ENCODE measurements at places on chromosomes 5 and 9.

GRCh38 chr5:62790348-62790747 lies 211.7 kb downstream of the LRRC70 start:
- DNase-seq, result no peak

DNA sequence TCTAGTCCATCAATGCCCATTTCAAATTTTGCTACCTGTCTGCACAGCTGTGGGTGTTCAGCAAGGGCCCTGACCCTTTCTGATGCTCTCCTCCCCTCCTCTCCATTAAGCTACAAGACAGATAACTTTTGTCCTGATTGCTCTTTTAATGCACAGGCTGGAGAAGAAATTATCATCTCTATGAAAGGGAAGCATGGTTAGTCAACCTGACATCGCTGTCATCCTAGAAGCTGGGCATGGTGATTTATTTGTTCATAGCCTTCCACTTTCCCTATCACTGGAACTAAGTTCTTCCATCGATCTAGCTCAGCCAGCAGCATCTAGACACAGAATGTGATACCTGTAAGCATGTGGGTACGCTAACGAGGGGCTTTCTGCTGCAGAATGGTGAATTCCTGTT lies 50.1 kb downstream of the SLIT3 start:
- no peak for DNase-seq

DNA sequence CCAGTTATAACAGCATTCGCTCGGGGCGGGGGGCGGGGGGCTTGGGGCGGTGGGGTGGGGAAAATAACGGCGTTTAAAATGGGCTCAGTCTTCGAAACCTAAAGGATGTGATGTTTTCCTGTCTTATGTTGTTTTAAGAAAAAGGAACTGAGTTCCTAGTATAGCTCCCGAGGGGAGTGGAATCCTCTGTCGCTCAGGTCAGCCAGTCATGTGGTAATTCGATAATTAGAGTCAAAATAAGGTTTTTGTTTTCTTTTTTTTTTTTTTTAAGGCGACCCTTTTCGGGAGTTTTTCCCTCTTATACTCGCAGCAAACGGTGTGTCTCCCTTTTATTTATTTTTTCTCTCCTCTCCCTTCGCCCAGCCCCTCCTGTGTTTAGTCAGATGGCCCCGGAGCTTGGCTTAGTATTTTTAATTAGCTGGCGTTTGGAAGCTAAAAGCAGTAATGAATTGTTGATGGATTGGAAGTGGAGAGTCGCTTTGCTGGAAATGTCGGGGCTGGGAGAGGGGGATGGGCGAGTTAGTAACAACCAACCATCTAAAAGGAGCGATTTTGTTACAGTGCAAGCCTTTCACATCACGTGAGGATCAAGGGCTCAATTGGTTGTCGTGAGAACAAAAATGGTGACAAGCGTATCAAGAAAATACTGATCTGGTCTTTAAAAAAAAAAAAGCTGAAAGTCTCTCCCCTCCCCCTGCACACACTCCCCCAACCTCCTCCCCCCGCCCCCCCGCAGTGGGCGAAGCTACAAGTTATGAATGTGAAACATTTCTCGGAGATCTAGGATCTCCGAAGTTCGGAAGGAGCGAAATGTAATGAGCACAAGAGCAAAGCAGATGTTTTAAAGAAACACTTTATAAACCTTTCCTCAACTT lies 714 bp upstream of the ZNF608 start:
- peak; percentile 86 for DNase-seq

DNA sequence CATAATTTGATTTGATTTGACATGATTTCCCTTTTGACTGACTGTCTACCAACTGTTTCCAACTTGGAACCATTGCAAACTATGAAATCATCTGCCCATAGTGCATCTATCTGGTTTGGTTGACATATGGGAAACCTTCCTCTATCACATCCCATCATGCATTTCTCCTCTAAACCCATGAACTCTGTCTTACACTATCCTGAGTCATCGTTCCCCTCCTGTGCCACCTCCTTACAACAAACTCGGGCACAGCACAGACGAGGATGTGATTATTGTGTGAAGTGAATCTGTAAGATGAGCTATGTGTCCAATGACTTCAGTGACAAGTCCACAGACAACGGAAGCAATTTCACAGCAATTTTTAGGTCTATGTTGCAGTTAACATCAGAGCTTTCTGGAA lies 126.1 kb downstream of the NPR3 start:
- no peak for DNase-seq

- no peak for DNase-seq
These were observed 160.9 kb downstream of the LPAR1 start for GRCh38 chr9:110877374-110877773.

DNA sequence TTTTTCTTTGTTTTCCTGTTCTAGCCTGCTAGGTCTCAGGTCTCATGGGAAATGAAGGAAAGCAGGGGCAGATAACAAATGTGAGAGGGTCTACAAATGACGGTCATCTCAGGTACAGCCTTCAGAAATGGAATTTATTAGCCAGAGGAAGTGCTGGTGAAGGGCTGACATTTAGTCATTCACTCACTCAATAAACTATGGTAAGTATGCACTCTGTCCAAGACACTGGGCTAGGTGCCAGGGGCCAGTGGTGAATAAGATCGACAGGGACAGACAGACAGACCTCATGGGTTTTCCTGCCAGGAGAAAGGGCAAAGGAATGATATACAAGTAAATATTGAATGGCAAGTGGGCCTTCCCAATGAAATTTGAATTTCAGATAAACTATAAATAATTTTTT lies 6.3 kb downstream of the PDE6A start:
- DNase-seq, result no peak

DNA sequence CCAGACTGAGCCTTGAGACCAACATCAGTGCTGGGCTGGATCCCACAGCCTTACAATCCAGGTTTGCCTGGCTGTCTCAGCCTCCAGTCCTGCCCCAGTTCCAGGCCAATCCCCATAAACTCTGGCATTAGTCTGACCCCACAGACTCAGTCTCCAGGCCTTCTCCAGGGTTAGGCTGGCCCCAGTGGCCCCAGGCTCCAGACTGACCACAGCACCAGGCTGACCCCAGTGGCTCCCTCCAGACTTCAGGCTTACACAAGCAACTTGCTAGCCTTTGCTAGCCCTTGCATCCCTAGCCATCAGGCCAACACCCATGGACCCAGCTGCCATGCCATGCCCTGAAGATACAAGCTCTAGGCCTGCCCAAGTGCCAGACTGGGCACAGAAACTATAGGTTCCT lies 1326.0 kb upstream of the C9orf72 start:
- no peak for DNase-seq

DNA sequence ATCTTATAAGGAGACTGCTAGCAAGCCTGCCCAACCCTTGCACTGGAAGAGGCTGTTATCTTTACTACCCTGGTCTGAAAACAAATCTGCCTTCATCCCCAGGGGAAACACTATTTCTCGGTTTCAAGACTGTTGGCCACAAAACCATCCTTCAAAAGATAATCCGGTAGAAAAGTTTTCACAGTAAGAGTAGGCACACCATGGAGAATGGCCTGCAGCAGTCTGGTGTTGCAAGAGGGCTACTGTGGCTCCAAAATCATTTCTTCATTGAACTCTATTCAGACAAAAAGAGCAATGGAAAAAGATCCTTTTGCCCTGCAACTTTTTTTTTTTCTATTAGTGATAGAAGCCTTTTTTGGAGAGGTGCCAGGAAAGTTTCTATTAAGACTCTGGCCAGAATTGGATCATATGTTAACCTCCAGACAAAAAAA lies 163.9 kb downstream of the ARHGEF28 start:
- DNase-seq, result no peak

DNA sequence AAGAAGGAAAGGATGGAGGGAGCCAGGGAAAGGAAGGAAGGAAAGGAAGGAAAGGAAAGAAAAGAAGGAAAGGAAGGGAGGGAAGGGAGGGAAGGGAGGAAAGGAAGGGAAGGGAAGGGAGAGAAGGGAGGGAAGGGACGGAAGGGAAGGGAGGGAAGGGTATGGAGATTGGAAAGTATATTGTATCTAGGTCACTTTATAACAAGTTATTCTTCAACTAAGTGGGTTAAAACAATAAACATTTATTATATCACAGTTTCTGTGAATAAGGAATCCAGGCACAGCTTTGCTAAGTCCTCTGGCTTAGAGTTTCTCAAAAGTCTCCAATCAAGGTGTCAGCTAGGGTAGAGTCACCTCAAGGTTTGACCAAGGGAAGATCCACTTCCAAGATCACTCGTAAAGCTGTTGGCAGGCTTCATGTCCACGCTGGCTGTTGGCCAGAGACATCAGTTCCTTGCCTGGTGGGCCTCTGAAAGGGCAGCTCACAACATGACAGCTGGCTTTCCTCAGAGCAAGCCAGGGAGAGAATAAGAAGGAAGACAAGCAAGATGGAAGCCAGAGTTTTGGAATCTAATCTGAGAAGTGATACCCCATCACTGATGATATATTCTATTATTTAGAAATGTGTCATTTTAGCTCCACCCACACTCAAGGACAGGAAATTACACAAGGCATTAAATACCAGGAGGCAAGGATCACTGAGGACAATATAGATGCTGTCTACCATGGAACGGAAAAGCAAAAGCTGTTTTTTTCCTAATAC lies 105.1 kb downstream of the DEPDC1B start:
- no peak for DNase-seq

DNA sequence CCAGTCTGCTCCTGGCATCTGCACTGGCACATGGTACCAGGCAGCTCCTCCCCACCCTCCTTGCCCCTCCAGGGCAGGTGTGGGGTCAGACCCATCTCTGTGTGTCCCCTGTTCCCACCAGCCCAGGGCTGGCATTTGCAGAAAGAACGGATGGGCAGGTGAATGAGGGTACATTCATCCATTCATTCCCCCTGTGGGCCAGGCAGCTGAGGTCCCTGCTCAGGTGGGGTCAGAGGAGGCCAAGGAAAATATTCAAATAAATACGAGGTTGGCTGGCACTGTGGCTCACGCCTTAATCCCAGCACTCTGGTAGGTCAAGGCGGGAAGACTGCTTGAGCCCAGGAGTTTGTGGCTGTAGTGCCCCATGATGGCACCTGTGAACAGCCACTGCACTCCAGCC lies 25.0 kb upstream of the PHYKPL start:
- no peak for DNase-seq

GRCh38 chr9:5446451-5447236 lies 3.7 kb upstream of the CD274 start:
- DNase-seq, result no peak

GRCh38 chr9:36258996-36259533 lies 817 bp upstream of the GNE start:
- no peak for DNase-seq

- no peak for DNase-seq
These were observed 221.4 kb downstream of the CFAP90 start for GRCh38 chr5:7629561-7629960.

GRCh38 chr5:148792744-148793143 lies 33.7 kb upstream of the ADRB2 start:
- DNase-seq, result no peak

DNA sequence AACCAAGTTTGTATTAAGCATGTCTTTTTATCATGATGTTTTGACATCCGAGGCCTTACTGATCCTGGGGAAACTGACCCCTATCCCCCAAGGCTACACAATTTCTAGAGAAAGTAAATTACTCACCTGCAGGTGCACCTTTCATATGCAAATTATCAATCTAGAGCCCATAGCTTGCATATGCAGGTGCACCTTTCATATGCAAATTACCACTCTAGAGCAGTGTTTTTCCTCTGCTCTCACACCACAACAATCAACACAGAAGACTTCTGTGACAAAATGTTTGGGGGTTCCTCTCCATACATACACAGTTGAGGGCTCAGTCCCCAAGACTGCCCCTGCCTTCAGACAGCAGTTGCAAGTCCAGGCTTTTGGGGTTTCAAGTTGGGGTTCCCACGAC lies 203.7 kb upstream of the RORB start:
- no peak for DNase-seq

GRCh38 chr5:125607018-125607417 lies 816.2 kb upstream of the GRAMD2B start:
- no peak for DNase-seq

GRCh38 chr5:110738503-110738811 lies 350 bp upstream of the SLC25A46 start:
- no peak for DNase-seq

- no peak for DNase-seq
These were observed 51.1 kb downstream of the KLF4 start for GRCh38 chr9:107438211-107439031.

- no peak for DNase-seq
These were observed 48.8 kb downstream of the HSD17B3 start for GRCh38 chr9:96253059-96253696.

DNA sequence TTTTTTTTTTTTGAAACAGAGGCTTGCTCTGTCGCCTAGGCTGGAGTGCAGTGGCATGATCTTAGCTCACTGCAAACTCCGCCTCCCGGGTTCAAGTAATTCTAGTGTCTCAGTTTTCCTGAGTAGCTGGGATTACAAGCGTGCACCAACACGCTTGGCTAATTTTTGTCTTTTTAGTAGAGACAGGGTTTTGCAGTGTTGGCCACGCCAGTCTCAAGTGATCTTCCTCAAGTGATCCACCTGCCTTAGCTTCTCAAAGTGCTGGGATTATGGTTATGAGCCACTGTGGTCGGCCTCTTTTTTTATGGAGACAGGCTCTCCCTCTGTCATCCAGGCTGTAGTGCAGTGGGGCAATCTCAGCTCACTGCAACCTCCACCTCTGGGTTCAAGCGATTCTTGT lies 82.9 kb downstream of the RAB24 start:
- no peak for DNase-seq

- no peak for DNase-seq
These were observed 192.9 kb downstream of the PIK3R1 start for GRCh38 chr5:68408345-68408871.

DNA sequence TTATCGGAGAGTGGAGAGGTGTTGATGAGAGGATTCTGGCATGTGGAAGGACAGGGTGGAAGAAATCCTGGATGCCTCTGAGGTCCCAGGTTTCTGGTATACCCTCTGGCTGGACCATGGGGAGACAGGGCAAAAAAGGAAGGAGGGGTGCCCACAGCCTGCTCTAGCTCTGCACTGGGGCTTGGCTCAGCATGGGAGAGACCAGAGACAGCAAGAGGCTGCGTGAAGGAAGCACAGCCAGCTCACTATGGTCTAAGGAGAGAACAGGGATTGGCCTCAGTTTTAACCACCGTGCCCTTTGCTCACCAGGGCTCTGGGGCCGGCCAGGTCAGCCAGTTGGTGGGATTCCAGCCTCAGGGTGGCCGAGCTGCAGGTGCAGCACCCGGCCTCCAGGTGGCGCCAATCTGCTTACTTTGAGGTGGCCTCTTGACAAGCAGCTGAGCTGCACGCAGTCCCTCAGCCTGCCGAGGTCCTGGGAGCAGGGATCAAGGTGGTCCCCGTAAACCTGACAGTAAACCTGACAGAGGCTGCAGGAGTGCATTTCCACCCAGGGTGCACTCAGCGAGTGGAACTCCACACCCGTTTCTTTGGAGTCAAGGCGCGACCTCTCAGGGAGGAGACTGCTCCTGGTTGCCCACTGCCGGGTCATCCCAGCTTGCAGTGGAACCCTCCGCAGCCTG lies 25.0 kb upstream of the SPTLC1 start:
- no peak for DNase-seq

GRCh38 chr5:305050-305449 lies 16.5 kb upstream of the AHRR start:
- no peak for DNase-seq

GRCh38 chr5:94849821-94850736 lies 231.6 kb downstream of the SLF1 start:
- DNase-seq, result no peak

GRCh38 chr9:4831944-4832343 lies 39.2 kb downstream of the RCL1 start:
- DNase-seq, result no peak

- no peak for DNase-seq
These were observed 279.7 kb downstream of the EBF1 start for GRCh38 chr5:158819840-158820620.

- no peak for DNase-seq
These were observed 41.8 kb downstream of the TNFSF8 start for GRCh38 chr9:114888607-114889006.

- no peak for DNase-seq
These were observed 2.9 kb upstream of the CNTRL start for GRCh38 chr9:121071756-121072421.

GRCh38 chr5:38595132-38595745 lies 38.8 kb upstream of the LIFR start:
- DNase-seq, result no peak

Measured in coronary artery (tissue), 2 donors.